ENCODE measurements at places on chromosomes 2 and 18.

- DNase-seq, result no peak
These were observed 180.2 kb downstream of the TNS1 start for GRCh38 chr2:217822296-217823252.

- no peak for DNase-seq
These were observed 48.7 kb upstream of the CD226 start for GRCh38 chr18:69996417-69996816.

DNA sequence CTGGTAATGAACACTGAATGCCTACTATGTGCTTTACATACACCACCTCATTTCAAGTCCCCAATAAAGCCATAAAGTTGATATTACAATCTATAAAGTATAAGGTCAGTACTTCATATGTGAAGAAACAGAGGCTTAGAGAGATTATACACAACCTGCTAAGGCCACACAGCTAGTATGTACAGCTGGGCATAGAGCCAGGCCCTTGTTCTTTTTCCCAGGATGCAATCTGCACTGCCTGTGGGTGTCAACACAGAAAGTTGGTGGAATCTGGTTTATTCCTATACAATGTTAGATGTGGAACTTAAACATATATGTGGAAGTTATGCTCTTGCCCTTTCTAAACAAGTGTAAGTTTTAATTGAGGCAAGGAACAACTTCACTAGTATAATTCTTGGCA, 32.8 kb downstream of the INSIG2 start:
- DNase-seq, result no peak

DNA sequence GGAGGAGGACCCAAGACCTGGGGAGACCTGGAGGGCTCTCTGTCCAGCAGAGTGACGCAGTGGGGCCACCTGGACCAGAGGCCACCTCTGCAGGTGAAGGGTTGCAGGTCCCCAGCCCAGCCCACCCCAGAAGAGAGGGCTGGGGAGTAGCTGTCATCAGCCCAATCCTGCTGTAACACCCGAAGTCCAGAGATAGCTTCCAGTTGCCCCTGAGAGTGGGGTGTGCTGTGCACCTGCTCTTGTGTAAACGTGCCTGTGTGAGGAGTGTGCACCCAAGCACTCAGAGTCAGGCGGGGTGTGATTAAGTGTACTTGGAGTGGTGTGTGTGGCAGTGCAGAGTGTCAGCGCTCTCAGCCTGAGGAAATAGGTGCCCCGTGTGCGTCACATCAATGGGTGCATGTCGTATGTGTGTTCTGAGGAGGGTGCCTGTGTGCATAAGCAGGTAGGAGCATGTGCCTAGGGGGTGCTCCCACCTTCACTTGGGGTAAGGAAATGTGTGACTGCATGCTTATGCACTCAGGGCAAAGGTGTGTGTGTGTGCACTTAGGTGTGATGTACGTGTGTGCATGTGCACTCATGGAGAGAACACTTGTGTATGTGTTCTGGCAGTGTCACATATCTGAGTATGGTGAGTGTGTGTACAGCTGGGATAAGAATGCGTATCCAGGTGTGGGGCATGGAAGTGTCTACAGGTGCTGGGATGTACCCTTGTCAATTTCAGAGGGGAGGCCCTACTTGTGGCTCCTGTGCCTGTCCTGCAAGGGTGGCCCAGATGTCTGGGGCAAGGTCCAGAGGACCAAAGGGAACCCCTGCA, 672 bp downstream of the ATP6V1B1 start:
- no peak for DNase-seq

- no peak for DNase-seq
These were observed 17.7 kb upstream of the GALM start for GRCh38 chr2:38648107-38648761.

DNA sequence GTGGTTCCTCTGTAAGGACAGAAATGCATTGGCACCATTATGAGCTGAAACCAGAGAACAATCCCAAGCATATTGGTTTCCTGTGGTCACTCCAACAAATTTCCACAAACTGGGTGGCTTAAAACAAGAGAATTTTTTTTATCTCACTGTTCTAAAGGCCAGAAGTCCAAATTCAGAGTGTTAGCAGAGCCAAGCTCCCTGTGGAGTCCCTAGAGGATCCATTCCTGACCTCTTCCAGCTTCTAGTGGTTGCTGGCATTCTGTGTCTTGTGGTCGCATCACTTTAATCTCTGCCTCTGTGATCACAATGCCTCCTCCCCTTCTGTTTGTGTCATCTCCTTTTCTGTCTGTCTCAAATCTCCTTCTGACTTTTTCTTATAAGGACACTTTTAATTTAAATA, 380.3 kb downstream of the NYAP2 start:
- DNase-seq, result no peak

DNA sequence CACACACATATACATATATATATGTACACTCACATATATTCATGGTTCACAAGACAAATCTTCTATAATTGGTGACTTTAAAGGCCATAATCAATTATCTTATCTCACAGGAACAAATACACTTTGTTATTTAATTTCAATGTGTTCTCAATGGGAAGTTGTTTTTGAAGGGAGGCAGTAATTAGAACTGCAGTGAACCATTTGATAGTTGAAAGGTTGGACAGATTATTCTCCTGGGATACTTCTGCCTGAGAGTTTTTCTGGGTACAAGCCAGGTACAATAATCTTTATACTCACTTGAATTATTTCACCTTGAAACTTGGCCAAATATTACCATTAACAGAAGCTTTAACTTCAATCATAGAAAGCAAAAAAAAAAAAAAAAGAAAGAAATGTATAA, 546.6 kb upstream of the LRRTM4 start:
- no peak for DNase-seq

DNA sequence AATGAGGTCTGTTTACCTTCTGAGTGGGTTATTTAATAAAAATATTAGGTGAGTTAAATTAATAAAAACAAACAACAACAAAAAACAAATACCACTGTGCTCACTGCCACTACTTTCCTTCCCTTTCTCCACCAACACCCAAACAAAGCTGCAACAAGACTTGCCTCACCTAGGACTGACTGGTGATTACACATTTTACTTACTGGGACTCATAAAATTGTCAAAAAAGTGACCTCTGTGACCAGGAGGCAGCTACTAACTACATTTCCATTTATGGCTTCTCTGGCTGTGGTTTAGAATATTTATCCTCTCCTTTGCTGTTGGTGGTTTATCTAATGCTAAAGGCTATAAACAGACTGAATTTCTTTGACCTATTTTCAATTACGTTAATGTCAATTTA, 39.8 kb downstream of the EFEMP1 start:
- DNase-seq, result no peak

- DNase-seq, result no peak
These were observed 28.8 kb downstream of the SH3BP4 start for GRCh38 chr2:234980451-234981187.

DNA sequence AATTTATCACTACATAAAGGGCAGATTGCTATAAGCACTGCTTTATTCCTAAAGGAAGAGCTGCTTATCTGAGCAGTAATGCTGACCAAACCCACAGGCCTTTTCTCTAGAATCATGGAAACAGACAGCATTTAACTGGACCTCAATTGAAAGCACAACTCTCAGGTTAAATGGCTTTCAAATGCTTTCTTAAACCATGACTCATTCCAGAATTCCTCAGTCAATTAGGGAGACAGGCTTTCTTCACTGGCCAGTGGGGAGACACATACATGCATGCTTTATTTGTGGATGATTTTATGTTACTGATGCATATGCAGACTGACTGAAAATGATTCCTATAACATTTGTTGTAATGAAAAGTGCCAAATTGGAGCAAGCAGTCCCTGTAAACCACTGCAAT, 114.6 kb downstream of the ACVR1 start:
- DNase-seq, result no peak

DNA sequence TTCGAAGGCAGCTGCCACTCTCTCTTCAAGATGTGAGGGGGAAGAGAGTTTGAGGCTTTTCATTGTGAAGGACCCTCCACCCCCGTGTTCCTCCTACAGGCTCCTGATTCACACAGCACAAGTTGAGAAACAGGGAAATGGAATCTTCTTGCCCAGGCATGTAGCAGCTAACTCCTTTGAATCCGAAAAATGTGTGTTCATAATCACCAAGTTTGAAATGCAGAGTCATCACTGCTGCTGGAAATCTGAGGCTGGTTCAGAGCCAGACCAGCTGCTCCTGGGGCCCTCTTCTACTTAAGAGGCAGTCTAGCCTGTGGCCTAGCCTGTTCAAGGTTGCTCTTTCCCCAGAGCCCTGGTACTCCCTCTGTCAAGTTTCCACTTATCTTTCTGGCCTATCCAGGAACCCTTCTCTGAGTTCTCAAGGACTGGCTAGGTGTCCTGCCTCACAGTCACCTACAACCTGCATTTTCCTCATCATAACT, 166.4 kb downstream of the TMEM247 start:
- no peak for DNase-seq

- DNase-seq, result no peak
These were observed 184.7 kb upstream of the DLGAP1 start for GRCh38 chr18:4639628-4640310.

Measured in CD4-positive, alpha-beta T cell treated with Interleukin-15 for 4 hours (primary cell).